ENCODE measurements at places on chromosomes 16 and 17.
A peak's percentile ranks its signal among the peaks of the same experiment; 100 is the strongest.

DNA sequence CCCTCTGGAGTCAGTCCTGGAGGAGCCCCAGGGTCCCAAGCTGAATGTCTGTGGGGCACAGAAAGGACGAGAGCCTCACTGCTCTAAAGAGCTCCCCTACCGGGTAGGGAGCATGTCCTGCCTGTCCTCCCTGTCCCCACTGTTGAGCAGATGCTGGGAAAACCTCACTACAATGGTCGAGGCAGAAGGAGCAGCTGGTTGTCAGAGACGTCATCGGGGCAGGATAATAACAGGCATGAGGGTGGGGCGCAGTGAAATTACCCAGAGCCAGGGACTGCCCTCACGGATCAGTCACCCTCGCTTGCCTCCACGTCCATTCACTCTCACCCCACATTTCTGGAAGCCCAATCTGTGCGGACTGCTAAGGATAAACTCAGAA is 538 bp downstream of the TM4SF5 start:
- no peak for DNase-seq

DNA sequence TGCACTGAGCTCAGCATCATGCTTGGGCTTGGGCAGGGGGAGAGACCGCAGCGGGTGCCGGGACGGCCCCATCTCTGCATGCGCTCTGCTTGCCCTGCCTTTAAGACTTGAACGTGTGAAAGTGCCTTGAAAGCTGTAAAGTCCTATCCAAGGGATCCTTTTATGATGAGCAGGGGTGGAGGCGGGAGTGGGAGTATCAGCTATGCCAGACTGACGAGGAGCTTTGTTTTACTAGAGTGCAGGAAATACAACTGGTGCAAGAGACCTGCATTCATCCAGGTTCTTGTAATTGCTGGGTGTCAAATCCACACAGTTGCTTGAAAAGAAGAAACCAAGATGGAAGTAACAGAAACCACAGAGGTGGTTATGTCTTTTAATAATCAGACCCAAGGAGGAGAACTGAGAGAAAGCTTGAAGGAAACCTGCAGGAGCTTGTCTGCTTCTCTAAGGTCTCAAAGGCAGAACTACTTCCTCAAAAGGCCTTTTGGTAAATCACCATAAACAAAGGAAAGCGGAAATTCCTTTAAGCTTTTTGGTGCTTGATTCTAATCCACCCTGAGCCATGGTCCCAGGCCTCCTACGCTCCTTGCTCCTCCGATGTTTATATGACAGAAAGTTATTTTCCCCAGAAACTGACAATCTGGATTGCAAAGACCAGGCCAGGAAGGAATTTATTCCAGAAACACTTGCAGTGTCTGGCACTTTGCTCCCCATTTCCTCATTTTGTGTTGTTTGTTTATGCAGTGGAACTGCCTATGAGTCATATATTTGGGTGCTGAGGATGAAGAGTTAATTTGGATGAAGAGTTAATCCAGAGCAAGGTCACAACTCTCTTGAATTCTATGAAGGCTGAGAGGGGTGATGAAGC is 51.3 kb upstream of the FBXO47 start:
- peak; percentile 21 for DNase-seq

DNA sequence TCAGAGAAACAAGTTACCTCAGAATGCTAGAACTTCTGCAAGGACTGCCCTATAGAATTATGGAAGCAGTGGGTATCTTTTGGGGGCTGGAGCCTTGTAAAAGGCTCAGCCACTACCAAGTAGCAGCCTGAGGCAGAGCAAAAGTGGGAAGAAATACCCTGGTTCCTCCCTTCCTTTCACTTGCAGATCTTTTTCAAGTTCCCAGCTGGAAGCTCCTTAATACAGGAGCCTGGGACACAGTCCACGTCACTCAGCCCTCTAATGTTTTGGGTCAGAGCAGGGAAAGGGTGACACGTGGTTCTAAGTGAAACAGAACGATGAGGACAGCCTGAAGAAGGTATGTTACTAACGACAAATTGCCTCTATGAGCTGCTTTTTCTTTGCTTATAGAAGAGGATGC is 93.1 kb downstream of the CNTNAP4 start:
- no peak for DNase-seq

DNA sequence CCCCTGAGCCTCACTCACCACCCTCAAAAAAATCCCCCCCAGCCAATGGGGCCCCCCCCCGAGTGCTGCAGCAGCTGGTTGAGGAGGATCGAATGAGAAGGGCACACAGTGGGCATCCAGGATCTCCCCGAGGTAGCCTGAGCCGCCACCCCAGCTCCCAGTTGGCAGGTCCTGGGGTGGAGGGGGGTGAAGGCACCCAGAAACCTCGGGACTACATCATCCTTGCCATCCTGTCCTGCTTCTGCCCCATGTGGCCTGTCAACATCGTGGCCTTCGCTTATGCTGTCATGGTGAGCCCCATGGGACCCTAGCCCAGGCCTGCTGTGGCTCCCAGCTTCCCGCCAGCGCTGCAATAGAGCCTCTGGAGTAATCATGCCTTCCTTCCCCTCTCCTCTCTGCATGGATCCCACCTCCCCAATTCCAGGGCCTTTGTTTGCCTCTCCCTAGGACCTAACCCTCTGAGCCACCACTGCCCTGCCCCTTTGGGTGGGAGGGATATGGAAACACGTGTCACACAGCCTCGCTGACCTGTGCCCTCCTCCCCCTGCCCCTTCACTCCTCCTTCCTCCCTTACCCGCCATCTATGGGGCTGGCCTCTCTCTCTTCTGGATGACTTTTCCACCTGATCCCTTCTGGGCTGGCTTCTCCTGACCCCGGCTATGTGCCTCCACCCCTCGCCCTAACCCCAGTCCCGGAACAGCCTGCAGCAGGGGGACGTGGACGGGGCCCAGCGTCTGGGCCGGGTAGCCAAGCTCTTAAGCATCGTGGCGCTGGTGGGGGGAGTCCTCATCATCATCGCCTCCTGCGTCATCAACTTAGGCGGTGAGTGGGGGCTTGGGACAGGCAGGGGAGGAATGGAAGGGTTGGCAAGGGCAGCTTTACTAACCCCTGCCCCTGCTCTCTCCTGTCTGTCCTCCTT is 1.9 kb downstream of the PRRT2 start:
- DNase-seq: no peak

GRCh38 chr16:1188432-1189189 is 35.7 kb downstream of the CACNA1H start:
- peak; percentile 41 for DNase-seq

- no peak for DNase-seq
These were observed 21.1 kb downstream of the ANKRD40 start for GRCh38 chr17:50686494-50687199.

DNA sequence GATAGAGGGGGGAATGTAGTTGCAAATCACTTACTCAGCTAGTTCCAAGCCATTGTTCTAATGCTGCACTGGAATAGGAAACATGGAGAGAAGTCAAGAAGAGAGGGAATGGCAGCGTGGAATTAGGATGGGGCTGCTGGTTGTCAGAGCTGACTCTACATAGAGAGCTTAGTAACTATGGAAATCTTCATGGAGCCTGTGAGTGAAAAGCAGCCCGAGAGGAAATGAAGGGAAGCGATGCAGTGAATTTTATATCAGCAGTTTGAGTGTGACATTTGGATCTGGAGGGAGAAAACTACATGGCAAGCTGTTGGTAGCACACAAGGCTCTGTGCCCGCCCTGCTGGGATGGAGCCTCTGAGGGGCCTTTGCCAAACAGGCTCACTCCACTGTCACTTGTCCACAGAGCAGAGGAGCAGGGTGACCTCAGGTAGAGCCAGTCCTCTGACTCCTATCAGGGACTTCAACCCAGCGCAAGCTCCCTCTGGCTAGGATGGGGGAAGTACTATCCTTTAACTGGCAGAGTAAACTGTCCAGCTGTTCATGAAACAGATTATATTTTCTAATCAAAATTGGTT is 27.9 kb upstream of the PMFBP1 start:
- DNase-seq: no peak

- DNase-seq: no peak
These were observed 30.0 kb upstream of the RNF43 start for GRCh38 chr17:58447039-58447975.
